Activated CD8-positive, alpha-beta memory T cell treated with anti-CD3 and anti-CD28 coated beads for 4 hours (primary cell): ENCODE measurements at places on chromosomes 7 and 10.

DNA sequence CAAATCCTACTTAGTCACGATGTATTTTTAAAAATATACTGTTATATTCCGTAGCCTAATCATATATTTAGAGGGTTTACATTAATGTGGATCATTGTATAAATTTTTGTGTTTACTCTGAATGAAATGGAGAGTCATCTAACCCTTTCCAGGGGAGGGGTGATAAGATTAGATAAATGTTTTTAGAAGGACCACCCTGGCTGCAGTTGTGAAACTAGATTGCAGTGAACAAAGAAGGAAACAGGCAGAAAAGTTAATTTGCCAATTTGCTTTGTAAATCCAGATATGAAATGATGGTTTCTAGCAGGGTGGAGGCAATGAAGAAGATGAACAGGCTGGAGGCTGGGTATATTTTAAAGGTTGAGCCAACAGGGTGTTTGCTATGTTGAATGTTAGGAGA lies 477.7 kb upstream of the ZMIZ1 start:
- no peak for DNase-seq

- DNase-seq: no peak
These were observed 178.9 kb downstream of the SRPK2 start for GRCh38 chr7:105209870-105210269.

GRCh38 chr10:43315535-43316207 lies 48.8 kb upstream of the RASGEF1A start:
- DNase-seq: no peak

DNA sequence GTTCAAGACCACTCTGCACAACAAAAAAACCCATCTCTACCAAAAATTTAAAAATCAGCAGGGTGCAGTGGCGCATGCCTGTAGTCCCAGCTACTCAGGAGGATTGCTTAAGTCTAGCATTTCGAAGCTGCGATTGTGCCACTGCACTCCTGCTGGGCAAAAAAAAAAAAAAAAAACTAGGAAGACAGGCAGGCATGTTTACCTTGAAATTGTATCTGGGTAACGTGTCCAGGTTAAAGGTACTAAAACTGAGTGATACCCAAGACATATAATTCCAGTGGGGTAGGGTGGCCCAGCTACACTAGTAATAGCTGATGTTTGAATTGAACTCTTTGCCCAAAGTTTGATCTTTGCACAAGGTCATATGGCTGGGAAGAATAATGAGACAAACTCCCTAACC lies 16.2 kb downstream of the GHITM start:
- no peak for DNase-seq

- DNase-seq: no peak
These were observed 409.1 kb downstream of the TCERG1L start for GRCh38 chr10:130902471-130902870.

DNA sequence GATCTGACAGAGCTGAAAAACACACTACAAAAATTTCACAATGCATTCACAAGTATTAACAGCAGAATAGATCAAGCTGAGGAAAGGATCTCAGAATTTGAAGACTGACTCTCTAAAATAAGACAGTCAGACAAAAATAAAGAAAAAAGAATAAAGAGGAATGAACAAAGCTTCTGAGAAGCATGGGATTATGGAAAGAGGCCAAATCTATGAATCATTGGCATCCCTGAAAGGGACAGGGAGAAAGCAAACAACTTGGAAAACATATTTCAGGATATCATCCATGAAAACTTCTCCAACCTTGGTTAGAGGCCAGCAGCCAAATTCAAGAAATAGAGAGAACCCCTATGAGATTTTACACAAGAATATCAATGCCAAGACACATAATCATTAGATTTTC lies 804.8 kb upstream of the IGFBP3 start:
- no peak for DNase-seq

DNA sequence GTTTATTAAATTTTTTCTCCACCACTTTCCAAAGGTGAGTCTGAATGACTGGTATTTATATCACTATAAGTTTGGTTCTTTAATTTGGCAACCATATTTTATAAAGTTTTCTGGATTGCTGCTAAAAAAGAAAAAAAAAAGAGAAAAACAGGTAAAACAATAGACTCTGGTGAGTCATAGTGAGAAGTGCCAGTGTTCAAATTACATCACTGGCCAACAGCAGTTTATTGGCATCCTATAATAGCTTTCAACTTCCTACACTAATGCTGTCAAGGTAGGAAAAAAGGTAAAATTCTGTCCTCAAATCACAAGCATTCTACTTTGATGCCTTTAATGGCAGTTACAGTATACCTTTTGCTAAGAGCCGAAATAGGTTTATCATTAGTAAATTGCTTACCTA lies 808.8 kb downstream of the GRM8 start:
- DNase-seq: no peak

- DNase-seq: no peak
These were observed 437.9 kb downstream of the POM121L12 start for GRCh38 chr7:53473371-53473770.

DNA sequence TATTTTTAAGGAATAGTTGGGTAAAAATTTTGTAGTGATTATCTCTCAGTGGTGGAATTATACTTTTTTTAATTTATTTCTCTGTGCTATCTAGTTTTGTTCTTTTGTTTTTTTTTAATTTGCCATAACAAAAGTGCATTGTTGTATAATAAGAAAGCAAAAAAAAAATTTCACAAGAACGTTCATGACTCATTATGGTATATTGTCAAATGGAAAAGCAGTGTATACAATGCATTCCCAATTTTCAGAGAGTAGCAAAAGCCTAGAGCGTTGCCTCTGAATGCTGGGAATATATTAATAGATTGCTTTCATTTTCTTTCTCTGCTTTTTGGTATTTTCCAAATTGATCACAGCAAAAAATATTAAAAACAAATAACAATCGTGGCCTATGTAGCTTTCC lies 46.3 kb upstream of the GPAM start:
- no peak for DNase-seq

- DNase-seq: no peak
These were observed 89.4 kb upstream of the MYL10 start for GRCh38 chr7:101718363-101719122.
